ENCODE measurements at places on chromosomes 11 and 22.

DNA sequence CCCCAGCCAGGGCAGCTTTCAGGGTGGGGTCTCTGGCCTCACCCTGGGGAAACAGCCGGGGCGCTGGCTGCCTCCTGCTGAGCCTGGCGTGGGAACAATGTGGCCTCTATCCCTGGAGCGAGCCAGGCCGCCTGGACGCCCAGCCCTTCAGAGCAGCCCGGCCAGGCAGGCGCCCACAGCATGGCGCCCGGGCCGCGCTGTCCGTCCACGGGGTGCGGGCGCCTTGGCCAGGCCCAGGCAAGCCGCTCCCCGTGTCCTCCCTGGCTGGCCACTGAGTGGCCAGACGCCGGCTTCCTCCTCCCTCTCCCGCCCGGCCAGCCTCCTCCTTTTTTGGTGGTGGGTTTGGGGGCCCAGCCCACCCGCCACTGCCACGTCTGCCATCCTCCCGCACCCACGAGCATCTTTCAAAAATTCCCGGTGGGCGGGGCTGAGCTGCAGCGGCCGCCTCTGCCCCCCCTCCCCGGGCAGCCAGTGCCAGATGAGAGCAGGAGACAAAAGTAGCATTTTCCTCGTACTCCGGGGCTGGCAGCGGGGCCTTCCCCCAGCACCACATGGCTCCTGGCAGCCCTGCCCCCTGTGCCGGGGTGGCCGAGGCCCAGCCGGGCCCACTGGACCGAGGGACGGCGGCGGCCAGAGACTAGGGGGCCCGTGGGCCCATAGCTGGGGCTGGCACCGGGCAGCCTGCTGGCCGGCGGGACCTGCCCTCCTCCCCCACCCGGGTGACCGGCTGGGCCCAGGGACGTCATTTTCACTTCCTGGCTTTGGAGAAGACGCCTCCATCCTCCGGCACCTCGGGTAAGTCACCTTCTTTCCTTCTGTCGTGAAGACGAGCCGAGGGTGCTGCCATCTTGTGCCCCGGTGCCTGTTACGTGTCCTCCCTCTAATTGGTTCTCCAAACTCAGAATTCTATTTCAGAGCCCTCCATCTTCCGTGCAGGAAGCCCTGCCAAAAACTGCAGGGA lies 70.2 kb upstream of the PPARA start:
- peak; percentile 86 for DNase-seq

- no peak for DNase-seq
Measured at GRCh38 chr22:37479196-37479595, 7.0 kb downstream of the MFNG start.

DNA sequence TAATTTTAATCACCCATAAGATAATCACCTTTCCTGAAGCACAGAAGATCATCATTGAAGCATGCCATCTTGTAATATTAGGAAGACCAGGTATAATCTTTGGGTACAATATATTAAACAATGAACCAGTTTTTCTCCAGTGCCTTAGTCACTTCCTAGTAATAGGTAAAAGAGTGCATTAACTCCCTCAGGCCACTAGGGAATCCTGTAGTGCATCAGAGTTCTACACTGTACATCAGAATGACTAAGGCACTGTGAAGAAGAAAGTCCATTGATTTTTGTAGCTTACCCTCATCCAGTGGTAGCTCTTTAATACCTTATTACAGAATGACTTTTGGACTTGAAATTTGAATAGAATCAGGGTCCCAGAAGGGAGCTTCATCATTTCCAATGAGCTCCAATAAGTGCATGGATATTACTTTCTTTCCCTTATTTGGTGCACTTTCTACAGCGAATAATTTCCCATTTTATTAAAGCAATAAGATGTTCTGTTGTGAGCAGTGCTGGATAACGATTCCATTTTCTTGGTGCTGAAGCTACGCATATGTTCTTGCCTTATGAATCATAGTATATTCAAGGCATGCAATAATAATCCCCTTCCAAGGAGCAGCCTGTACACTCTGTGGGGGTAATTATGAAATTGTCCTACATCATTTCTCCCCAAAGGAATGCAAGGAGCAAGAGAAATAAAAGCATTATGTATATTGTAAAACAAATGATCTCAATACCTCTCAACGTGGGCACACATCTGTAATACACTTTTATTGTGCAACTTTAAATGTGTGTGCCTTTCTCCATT lies 4.7 kb downstream of the C11orf87 start:
- peak; percentile 25 for DNase-seq

DNA sequence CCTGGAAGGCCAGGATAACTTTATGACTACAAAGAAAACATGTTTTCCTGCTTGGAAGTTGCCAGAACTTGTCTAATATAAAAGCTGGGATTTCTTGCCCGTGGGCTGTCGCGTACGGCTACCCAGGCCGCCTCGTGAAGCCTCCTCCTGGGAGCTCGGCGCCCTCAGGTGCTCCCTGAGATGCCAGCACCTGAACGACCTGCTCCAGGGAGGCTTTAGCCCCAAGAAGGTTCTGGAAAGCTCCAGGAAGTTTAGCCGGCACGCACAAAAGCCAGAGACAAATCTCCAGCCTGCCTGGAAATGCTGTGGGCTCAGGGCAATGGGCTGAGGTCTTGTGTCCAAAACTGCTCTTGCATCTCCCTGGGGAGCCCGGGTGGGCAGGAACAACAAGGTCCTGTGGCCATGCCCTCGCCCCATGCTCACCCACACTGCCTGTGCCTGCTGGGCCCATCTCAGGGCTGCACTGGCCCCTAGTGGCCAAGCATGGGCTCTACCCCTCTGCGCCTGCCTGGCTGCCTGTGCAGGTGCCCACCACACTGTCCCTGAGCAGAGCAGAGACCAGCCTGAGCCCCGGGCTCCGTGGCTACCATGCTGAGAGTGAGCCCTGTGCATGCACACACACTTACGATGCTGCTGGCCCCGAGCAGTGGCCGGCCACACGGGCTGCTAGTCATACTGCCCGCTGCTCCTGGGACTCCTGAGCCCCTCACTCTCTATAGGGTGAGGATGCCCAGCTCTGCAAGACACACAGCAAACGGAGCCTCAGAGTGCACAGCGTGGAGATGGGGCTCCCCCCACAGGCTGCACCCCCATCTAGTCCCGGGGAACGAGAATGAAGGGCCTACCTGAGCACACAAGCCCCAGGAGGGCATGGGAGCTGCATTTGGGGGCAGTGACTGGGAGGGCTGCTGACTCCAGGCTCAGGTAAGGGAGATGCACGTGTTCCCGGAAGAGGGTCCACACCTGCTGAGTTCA lies 4.9 kb upstream of the CELSR1 start:
- DNase-seq: peak; percentile 52

GRCh38 chr11:75199412-75199955 lies 41.1 kb upstream of the TPBGL start:
- DNase-seq: no peak

DNA sequence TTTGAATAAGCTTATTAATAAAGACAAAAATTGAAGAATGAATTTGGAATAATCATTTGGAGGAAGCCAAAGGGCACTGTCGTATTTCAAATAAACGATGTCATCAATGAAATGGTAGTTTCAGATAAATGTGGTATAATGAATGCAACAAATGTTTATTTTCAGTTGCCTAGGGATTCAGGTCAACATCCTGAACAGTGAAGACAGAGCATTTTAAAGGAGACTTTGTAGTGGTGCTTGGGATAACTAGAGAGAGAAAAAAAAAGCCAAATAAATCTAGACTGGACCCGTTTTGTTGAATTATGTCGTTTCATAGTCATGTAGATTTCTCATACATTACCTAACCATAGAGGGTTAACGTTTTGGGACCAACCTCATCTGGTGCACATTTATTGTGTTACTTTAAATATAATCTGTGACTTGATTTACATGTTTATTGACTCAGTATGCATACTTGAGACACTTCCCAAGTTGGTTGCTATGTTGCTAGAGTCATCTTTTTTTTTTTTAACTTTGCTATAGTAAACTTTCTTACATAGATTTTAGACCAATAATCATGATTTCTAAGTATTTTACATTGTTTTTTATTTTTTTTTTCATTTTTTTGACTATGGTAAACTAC lies 111.1 kb downstream of the NCAM1 start:
- DNase-seq: no peak

GRCh38 chr22:30546616-30547015 lies at the start of gene SEC14L6:
SEC14L6 (minus strand) TSS chr22:30546741; CDS start chr22:30546682, 59 bp downstream.
- DNase-seq: no peak

GRCh38 chr11:120127236-120127635 lies 10.7 kb downstream of the TRIM29 start:
- no peak for DNase-seq

- DNase-seq: peak; percentile 14
Measured at GRCh38 chr11:46410021-46410420, 18.4 kb upstream of the CHRM4 start.

GRCh38 chr11:6240781-6241180 lies 1.9 kb downstream of the CNGA4 start:
- no peak for DNase-seq

DNA sequence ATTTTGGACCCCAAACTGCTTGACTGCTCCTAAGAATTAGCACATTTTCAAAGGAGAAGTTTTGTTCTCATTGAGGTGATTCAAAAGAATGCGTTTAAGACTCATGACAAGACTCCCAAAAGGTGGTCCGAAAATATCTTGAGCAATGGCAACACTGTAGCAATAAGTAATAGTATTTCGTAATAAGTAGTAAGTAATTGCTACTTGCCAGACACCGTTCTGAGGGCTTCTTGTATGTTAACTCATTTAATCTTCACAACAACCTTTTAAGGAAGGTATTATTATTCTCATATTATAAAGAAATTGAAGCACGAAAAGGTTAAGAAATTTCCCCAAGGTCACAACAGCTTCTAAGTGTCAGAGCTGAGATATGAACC lies 184.0 kb upstream of the SORL1-AS1 start:
- DNase-seq: no peak

- DNase-seq: no peak
Measured at GRCh38 chr11:92917927-92918326, 51.5 kb upstream of the MTNR1B start.

DNA sequence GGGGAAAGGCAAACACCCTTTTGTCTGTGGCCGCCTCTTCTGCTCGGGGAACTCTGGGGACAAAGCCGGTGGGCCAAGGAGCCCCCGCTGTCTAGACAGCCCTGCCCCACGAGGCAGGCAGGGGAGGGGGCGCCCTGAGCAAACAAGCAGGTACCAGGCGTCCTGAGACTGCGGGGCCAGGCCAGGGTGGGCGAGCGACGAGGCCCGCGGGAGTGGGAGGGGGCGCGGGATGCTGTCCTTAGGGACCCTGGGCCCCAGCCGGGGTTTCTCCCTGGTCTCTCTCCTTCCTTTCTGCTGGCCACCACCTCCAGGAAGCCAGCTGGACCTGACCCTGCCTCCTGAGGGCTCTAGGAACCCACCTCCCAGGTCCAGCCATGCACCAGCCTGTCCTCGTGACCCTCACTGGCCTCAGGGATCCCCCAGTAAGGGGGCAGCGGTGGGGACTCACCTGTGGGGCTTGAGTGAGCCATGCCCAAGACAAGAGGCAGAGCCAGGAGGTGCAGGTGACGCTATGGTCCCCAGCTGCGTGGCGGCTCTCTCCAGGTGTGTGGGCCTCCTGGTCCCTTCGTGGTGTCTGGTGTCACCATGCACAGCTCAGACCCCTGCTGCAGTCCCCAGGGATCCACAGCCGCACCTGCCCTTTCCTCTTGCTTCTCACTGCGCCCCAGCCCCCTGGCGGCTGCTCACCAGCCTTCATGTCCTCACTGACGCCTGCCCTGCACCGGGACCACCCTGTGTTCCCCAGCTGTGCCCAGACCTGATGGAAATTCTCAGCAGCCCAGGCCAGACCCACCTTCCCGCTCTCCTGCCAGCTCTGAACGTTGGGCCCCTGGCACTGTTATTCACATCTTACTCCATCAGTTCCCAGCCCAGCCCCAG lies 26.5 kb upstream of the MUC5AC start:
- DNase-seq: no peak

- DNase-seq: no peak
Measured at GRCh38 chr22:28947125-28947524, 63.8 kb downstream of the ZNRF3 start.

GRCh38 chr11:26037716-26038115 lies 294.2 kb upstream of the ANO3 start:
- DNase-seq: no peak

GRCh38 chr11:116263770-116264169 lies 509.0 kb downstream of the BUD13 start:
- DNase-seq: no peak

DNA sequence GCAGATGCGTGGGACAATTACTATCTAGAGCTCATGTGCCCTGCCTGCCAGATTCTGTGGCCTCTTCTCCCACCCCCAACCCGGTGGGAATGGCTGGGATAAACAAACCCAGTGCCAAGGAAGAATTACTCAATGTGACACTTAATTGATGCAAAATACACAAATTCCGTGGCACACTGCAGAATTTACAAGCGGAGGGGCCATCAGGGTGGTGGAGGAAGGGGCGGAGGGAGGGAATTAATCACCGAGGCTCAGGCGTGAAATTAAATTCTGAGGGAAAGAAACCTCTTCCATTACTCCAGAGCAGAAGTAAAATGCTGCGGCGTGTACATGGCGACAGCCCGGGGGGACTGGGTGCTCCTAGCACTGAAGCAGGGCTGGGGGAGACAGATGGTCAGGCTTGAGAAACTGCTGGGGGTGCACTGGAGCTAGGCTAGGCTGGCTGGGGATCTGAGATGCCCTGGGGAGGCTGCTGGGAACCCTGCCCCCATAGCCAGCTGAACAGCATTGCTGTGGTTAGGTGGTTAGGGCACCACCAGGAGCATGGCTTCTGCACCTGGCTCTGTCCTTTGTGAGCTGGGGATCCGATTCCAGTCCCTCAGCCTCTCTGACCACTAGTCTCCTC lies 200.6 kb downstream of the CEP164 start:
- no peak for DNase-seq

DNA sequence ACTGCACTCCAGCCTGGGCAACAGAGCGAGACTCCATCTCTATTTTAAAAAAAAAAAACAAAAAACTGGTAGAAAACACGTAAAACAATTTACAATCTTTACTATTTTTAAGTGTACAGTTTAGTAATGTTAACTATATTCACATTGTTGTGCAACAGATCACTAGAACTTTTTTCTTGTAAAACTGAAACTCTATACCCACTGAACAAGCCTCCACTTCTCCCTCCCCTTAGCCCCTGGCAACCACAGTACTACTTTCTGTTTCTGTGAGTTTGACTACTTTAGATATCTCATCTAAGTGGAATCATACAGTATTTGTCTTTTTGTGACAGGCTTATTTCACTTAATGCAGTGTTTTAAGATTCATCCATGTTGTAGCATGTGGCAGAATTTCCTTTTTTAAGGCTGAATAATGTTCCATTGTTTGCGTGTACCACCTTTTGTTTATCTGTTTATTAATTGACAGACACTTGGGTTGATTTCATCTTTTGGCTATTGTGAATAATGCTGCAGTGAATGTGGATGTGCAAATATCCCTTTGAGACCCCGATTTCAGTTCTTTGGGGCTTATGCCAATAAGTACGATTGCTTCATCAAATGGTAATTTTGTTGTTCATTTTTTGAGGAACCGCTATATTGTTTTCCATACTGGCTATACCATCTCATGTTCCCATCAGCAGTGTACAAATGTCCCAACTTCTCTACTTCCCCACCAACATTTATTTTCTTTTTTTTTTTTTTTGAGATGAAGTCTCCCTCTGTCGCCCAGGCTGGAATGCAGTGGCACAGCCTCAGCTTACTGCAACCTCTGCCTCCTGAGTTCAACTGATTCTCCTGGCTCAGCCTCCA lies 11.0 kb downstream of the DDB2 start:
- no peak for DNase-seq
